Central memory CD4-positive, alpha-beta T cell (primary cell): ENCODE measurements at places on chromosomes 5 and 9.

GRCh38 chr5:108867656-108868055 is 120.0 kb downstream of the FER start:
- no peak for DNase-seq

- DNase-seq = no peak
Measured at GRCh38 chr5:15741591-15741990, 241.6 kb downstream of the FBXL7 start.

- DNase-seq = no peak
Measured at GRCh38 chr9:136363949-136364748, 605 bp upstream of the DNLZ start.

- peak; percentile 20 for DNase-seq
Measured at GRCh38 chr9:98998441-98999151, 54.9 kb downstream of the COL15A1 start.

DNA sequence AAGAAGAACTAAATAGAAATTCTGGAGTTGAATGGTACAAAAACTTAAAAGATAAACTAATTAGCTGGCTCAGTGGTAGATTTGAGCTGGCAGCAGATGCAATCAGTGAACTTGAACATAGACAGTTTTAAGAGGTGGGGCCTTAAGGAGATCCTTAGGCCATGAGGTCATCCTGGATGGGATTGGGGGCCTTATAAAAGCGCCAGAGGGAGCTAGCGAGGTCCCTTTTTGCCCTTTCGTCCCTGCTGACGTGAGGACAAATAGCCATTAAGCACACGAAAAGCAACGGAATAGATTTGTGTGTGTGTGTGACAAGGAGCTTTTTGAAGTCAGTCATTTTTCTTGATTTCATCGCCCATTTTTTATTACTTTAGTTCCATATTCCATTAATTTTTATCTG is 83.3 kb downstream of the ZNF354C start:
- DNase-seq = no peak

GRCh38 chr9:14085810-14086209 is 228.1 kb downstream of the NFIB start:
- DNase-seq = no peak
